ENCODE measurements at places on chromosomes 5 and 9. TPM values are rescaled to one million over a fixed set of nuclear protein-coding genes. Genes with fewer than 3 reads are reported as not detected.

DNA sequence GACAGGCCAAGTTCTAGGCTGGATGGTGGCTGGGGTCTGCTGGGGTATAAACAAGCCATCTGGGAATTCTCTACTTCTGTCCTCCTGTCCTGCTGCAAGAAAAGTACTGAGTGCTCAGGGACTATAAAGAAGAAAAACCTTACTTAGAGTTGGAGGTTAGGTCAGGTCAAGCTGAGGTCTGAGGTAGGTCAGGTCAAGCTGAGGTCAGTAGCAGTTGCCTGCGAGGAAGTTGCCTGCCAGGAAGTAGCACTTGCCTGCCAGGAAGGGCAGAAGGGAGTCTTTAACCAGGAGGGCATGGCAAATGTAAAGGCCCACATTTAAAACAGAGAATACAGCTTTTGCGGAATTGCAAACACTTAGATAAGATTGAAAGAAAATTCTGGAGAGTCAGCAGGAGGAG, 51.3 kb upstream of the PRLR start:
- no peaks in the 10 kb centered on the region for H3K36me3 ChIP-seq
- DNase-seq = no peak
- no peak overlapping the region for H3K4me3 ChIP-seq
- no peaks in the 10 kb centered on the region for H3K27me3 ChIP-seq

Gene PLAA
- total RNA-seq = 43.5 TPM

DNA sequence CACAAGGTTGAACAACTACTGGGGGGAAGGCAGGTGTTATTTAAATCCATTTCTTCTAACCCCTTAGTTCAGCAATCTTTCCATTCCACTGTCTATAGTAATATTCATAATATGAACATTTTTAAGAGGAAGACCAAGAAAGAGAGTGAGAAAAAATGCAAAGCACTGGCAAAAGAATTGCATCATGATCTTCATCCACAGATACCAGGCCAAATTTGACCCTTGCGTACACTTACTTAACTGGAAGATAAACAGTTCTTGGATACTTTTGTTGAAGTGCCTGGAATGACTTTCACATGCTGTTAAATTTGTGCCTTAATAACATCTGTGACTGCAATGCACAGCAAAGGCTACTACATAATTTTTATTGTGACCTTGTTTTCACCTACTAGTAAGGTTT, 1.8 kb downstream of the PFDN1 start:
- H3K27ac ChIP-seq = no peak overlapping the region
- no peak for DNase-seq
- no peak overlapping the region for H3K4me3 ChIP-seq
- H3K36me3 ChIP-seq = peaks cover 13% of the 10 kb centered on the region
- H3K27me3 ChIP-seq = no peaks in the 10 kb centered on the region

Gene NRG2
- total RNA-seq = 11.0 TPM

GRCh38 chr9:73135394-73135793, 16.3 kb upstream of the ANXA1 start:
- no peaks in the 10 kb centered on the region for H3K36me3 ChIP-seq
- H3K4me3 ChIP-seq = no peak overlapping the region
- H3K27me3 ChIP-seq = no peaks in the 10 kb centered on the region
- H3K4me1 ChIP-seq = peaks cover 3% of the 10 kb centered on the region
- DNase-seq = no peak

Gene PLCXD3
- total RNA-seq = 9.5 TPM

DNA sequence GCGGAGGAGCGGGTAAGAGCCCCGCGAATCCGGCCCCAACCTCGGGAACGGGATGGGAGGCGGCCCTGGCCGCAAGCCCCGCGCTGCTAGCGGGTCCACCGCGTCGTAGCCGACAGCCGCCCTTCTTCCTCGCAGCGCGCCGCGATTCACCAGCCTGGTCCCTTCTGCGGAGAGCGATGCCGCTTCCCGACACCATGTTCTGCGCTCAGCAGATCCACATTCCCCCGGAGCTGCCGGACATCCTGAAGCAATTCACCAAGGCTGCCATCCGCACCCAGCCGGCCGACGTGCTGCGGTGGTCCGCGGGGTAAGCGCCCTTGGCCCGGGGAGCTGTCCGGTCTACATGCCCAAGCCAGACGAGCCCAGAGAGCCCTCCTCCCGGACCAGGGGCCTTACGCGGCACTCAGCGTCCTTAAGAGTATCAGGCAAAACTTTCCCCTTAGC, 335 bp downstream of the ROPN1L start:
- H3K4me3 ChIP-seq = peak overlapping the region; percentile 70
- H3K36me3 ChIP-seq = no peaks in the 10 kb centered on the region
- H3K27ac ChIP-seq = no peak overlapping the region
- peaks cover 20% of the 10 kb centered on the region for H3K4me1 ChIP-seq

Gene PPP2CA
- 220 TPM for total RNA-seq

DNA sequence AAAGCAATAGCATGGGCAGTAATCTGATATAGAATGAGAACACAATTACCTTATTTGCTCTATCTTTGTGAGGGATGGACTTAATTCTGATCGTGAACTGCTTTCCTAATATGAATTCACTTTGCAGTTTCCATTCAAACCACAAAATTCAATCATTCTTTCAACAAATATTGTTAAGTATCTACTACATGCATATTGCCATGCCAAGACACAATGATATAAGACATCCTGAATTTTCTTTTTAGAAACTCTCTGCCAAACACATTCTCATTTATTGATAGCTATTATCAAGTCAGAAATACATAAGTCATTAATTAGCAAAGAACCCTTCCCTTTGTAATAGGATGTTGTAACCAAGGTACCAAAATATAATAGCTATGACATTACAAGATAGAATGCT, 121.6 kb upstream of the TARS1 start:
- no peaks in the 10 kb centered on the region for H3K27me3 ChIP-seq
- peaks cover 7% of the 10 kb centered on the region for H3K4me1 ChIP-seq
- H3K4me3 ChIP-seq = no peak overlapping the region
- peak overlapping the region; percentile 67 for H3K27ac ChIP-seq

Gene CTNND2
- 0.90 TPM for total RNA-seq

DNA sequence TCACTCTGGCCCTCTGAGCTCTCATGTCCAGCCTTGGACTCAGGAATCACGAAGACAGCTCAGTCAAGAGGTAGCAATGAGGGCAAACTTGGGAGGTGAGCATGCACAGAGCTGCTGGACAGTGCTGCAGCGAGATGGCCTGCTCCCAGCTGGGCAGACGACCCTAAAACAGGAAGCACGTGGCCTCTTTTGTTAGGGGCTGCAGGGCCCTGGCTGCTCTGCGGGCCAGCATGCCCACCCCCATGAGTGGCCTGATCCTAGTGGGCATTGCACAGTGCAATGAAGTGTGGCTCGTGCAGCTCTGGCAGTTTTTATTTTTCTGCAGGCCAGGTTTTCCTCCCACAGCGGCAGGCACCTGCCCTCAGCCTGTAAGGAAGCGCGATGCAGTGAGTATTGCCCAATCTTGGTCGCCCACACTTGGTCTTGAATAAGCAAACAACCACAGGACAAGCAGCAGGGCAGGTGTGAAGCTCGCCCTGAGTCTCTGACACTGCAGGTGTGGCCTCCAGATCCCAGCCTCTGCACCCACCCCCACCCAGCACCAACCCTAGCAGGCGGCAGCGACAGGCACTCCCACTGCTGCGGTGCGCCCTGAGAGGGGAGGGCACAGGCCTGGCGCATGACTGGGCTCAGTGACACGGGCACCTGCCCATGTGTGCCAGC, 60.8 kb downstream of the SEMA4D start:
- H3K4me1 ChIP-seq = no peaks in the 10 kb centered on the region
- no peak overlapping the region for H3K4me3 ChIP-seq
- no peak for DNase-seq
- no peak overlapping the region for H3K27ac ChIP-seq
- no peaks in the 10 kb centered on the region for H3K36me3 ChIP-seq

Gene ARSI
- not detected for total RNA-seq

- H3K4me3 ChIP-seq = no peak overlapping the region
- H3K36me3 ChIP-seq = no peaks in the 10 kb centered on the region
- H3K4me1 ChIP-seq = no peaks in the 10 kb centered on the region
- H3K27me3 ChIP-seq = no peaks in the 10 kb centered on the region
Measured at GRCh38 chr5:136242136-136242535, 49.2 kb upstream of the SMIM32 start.

Gene EEIG1
- total RNA-seq = 10.1 TPM

DNA sequence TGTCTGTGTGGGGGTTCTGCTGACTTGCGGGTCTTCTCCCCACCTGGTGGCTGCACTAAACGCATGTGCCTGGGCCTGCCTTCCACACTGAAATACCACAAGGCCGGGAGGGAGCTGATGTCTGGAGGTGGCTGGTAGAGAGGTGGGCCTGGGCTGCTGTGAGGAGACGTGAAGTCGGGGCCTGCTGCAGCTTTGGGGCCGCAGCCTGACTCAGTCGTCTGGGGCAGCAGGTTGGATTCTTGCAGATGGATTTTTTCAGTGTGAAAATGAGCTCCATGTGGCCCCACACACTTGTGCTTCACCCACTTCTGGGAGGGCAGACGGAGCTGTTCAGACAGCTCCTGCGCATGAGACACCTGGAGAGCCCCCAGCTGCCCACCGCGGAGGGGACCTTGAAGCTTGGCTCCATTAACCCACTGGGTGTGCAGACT, 29.3 kb downstream of the COL5A1 start:
- no peak for DNase-seq
- H3K27ac ChIP-seq = no peak overlapping the region
- no peaks in the 10 kb centered on the region for H3K36me3 ChIP-seq
- H3K4me3 ChIP-seq = no peak overlapping the region
